ENCODE measurements at places on chromosomes 11 and 22.

- no peak for DNase-seq
Observed at GRCh38 chr11:128701086-128701485, 7.2 kb downstream of the FLI1 start.

DNA sequence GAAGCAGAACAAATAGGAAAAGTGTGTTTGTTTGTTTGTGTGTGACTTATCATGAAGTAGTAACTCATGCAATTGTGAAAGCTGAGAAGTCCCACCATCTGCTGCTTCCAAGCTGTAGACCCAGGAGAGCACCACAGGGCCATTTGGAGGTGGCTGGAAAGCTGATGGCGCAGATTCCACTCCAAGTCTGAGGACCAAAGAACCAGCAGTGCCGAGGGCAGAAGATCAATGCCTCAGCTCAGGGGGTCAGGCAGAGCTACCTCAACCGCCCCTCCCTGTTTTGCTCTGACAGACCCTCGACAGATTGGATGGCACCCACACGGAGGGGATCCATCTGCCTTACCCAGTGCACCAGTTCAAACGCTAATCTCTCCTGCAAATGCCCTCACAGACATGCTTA lies 896.2 kb downstream of the BRD1 start:
- no peak for DNase-seq

- DNase-seq, result no peak
Observed at GRCh38 chr22:39462443-39463221, 5.8 kb downstream of the MGAT3 start.

GRCh38 chr22:27730641-27731433 lies 70.7 kb downstream of the MN1 start:
- no peak for DNase-seq

- DNase-seq, result no peak
Observed at GRCh38 chr11:416757-417621, 2.2 kb upstream of the SIGIRR start.

- DNase-seq, result peak; percentile 43
Observed at GRCh38 chr22:22576244-22576988, 17.4 kb upstream of the PRAME start.
